ENCODE measurements at places on chromosomes 7 and 10.

- DNase-seq = no peak
Measured at GRCh38 chr10:98910546-98910945, 325.1 kb downstream of the HPSE2 start.

- no peak for DNase-seq
Measured at GRCh38 chr7:14233076-14233867, 243.8 kb upstream of the ETV1 start.

DNA sequence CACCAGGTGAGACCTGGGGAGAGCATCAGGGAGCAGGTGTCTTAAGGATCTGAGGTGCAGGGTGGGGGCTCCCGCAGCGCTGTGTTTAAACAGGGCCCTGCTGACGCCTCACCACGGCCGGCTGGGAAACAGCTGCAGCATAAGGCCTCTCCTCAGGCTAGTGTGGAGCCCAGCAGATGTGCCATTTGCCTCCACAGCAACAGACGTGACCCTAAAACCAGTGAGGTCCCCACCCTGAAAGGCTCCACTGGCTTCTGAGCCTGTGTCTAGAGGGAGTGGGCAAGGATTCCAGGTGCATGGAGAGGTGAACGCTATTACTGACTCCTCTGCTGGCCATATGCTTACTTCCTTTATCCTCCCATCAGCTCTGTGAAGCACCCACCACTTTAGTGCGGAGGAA, 47.8 kb downstream of the SYPL1 start:
- no peak for DNase-seq

GRCh38 chr10:17206210-17206709, 4.8 kb upstream of the TRDMT1 start:
- DNase-seq = peak; percentile 40

DNA sequence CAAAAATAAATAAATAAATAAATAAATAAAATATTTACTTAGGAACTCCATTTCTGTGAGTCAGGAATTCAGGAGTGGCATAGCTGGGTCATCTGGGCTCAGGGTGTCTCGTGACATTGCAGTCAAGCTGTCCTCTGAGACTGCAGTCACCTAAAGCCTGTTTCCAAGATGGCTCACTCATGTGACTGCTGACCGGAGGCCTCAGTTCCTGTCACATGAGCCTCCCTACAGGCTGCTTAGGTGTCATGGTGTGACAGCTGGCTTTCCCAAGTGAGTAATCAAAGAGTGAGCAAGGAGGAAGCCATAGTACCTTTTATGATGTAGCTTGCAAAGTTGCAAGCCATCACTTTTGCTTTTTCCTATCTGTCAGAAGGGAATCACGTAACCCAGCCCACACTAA, 128.6 kb upstream of the KCTD7 start:
- DNase-seq = peak; percentile 22

DNA sequence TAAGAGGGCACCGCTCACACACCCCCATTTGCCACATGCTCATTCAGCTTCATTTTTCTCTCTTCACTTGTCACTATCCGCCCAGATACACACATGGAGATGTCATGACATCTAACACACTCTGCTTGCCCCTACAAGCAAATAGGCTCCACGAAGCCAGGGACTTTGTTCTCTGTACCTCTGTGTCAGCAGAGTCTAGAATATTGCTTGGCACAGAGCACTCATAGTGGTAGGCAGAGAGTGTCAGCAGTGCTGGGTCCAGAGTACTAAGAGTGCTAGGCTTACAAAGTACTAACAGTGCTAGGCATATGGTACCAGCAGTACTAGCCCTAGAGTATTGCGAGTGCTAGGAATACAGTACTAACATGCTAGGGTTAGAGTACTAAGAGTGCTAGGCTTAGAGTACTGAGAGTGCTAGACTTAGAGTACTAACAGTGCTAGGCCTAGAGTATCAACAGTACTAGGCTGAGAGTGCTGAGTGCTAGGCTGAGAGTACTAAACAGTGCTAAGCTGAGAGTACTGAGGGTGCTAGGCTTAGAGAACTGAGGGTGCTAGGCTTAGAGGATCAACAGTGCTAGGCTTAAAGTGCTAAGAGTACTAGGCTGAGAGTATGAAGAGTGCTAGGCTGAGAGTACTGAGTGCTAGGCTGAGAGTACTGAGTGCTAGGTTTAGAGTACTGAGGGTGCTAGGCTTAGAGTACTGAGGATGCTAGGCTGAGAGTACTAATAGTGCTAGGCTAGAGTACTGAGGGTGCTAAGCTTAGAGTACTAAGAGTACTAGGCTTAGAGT, 166.1 kb downstream of the PRKAG2 start:
- no peak for DNase-seq

- peak; percentile 21 for DNase-seq
Measured at GRCh38 chr7:141220263-141220880, 146.5 kb downstream of the TMEM178B start.

DNA sequence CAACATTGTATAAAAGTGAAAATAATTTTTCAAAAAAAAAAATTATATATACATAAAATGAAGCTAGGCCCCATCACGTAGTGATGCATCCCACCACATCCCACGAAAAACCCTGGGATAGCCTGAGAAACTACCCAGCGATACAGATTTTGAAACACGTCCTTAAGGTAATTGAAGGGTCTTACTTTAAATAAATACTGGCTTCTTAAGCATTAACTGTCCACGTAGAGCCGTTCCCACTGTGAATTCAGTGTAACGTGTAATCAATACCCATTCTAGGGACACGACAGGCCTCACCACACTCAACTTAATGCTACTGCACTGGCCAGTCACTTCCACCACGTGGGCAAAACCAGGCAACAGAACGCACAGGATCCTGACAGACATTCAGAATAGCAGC, 4.0 kb downstream of the ANKRD61 start:
- DNase-seq = no peak

GRCh38 chr7:37076668-37077067, 352.4 kb upstream of the AOAH start:
- DNase-seq = no peak

GRCh38 chr10:8460626-8461025, 406.1 kb downstream of the GATA3 start:
- DNase-seq = no peak

GRCh38 chr10:128099901-128100300, 26.3 kb downstream of the MKI67 start:
- no peak for DNase-seq

GRCh38 chr7:107768263-107768662, 24.3 kb downstream of the CBLL1 start:
- DNase-seq = no peak

GRCh38 chr10:22784668-22785067, 70.3 kb upstream of the PIP4K2A start:
- DNase-seq = no peak

- no peak for DNase-seq
Measured at GRCh38 chr10:70952401-70952800, 64.0 kb upstream of the PCBD1 start.

DNA sequence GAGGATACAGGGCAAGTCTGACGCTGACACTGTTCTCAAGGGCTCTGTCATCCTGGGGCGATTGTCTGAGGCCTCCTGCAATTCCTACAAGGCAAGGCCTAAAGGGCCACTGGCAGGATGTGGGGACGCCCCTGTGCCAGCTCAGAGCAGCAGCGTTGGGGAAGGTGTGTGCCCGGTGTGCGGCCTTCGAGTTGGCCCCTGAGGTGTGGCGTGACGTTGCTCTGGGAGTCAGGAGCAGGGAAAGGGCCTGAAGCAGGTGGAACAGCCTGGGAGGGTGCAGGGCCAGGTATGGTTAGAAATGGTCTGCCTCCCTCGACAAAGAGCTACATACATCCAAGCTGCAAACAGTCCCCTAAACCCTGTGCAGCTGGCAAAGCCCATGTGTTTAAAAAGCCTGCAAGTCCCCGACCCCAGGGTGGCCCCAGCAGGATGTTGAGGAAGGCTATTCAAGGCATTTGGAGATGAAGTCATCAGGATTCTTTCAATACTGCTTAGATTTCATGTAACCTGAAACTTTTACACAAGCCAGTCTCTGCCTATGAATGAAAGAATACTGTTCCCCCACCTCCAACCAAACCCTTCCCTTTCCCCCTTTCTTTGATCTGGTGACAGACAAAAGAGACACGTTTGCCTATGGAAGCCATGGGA, 142.5 kb upstream of the TNS3 start:
- no peak for DNase-seq

- DNase-seq = no peak
Measured at GRCh38 chr10:69268761-69269416, 9.4 kb upstream of the HK1 start.

DNA sequence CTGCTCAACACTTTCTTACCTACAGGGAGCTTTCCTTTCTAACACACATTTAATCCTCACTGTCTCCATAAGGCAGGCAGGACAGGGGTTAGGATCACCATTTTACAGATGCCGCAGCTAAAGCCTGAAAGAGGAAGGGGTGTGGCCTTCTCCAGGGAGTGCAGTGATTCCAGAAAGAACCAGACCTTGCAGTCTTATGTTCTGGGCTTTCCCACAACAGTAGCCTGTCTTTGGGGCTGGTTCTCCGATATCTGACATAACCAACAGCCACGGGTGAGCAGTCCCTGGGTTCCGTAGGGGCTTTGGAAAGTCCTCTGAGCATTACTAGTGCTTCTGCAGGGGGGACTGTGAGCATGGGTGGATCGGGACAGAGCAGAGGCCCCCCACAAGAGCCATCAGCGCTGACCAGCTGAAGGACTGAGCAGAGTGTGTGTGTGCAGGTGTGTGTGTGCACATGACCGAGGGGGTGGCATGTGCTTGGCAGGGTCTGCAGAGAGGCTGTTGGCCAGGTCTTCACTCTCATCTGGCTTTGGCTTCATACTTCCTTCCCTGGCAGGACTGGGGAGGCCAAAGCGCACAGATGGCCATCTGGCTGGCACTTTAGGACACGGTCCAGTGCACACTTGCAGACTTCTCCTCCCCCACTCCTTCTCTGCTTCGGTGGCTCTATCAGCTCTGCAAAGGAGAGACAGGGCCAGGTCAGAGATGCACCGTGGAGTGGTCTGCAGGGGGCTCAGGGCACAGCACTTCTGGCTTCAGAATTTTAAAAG, 400.3 kb downstream of the RPS24 start:
- no peak for DNase-seq

- no peak for DNase-seq
Measured at GRCh38 chr7:81926-82756, 110.2 kb upstream of the FAM20C start.

DNA sequence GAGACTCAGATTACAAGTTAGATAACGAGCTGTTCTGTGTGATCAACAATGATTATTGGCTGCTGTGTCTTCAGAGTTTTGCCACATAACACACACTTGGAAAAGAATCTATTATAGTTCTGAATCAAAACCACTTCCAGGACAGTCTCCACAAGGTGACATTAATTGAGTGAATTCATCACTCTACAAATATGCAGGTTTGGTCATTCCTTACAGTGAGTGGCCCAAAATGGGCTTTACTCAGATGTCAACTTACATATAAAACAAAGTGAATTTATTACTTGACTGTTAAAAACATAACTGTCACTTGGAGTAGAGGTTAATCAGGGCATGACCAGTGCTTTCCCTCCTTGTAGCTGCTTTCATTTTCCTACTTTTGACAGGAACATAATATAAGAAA, 984.3 kb downstream of the REEP3 start:
- DNase-seq = no peak

- no peak for DNase-seq
Measured at GRCh38 chr10:71776481-71776925, 3.2 kb upstream of the VSIR start.

GRCh38 chr7:139635526-139636302, 112.2 kb downstream of the CLEC2L start:
- DNase-seq = no peak

DNA sequence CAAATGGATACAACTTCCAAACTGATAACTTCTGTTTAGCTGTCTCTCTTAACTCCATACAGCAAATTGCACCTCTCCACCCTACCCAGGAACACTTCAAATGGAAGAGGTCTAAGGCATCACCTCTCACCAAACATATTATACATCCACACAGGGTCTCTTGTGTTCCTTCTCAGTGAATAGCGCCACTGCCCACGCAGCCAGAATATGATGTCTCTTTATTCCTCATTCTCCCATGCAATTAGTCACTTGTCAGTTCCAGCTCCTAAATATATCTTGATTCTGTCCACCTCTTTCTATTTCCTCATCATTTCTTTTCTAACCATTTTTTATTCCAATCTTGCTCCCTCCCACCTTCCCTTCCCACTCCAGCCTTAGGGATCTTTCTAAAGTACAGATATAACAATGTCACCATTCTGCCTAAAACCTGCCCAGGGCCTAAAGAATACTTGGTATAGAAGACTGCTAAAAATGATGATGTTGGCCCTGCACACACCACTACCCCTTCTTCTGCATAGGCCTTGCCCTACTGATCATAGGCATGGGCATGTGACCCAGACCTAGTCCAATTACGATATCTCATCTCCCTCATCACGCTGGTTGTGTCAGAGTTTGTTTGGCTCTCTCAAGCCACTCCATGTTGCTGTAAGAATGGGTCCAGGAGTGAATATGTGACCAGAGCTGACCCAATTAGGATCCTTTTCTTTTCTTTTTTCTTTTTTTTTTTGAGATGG, 5.7 kb upstream of the TSPAN14 start:
- no peak for DNase-seq

- DNase-seq = no peak
Measured at GRCh38 chr7:33876596-33877274, 28.6 kb upstream of the BMPER start.

DNA sequence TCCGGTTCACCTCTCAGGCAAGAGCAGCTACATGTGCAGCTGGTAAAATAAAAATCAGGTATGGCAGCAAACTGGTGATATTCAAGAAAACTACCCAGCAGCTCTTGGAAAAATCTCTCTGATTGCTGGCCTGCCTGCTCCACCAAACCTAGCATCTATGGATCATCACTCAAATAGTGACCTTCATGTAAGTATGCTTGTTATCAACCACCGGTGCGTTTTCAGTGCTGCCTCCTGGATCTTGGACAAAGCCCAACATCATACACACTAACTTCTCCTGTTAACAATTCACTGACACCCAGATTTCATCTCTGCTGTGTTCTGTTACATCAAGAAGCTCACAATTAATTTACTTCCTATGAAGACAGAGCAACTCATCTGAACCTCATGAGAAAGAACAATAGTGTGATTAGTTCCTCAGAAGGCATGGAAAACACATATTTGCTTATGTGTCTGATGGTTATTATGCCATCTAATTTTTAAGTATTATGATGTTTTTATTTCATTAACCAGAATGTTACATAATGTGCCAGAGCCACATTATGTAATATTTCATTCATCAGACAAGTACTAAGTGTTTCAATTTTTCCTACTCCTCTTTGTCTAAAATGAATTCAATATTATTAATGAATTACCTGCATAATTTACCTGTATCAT, 8.8 kb downstream of the CDK6 start:
- DNase-seq = no peak

- DNase-seq = peak; percentile 87
Measured at GRCh38 chr7:8190119-8190895, 71.7 kb downstream of the ICA1 start.

GRCh38 chr7:86981127-86981526, 78.3 kb downstream of the ELAPOR2 start:
- no peak for DNase-seq

- DNase-seq = no peak
Measured at GRCh38 chr7:122525355-122525754, 173.6 kb downstream of the RNF133 start.

- no peak for DNase-seq
Measured at GRCh38 chr7:138932870-138933269, 48.3 kb downstream of the KIAA1549 start.

- DNase-seq = no peak
Measured at GRCh38 chr7:87310790-87311419, 34.6 kb upstream of the CROT start.

- DNase-seq = no peak
Measured at GRCh38 chr7:157519246-157519645, 182.4 kb downstream of the DNAJB6 start.
